ENCODE measurements at places on chromosomes 2 and 18.

GRCh38 chr2:44886414-44886813 lies 55.1 kb upstream of the SIX3 start:
- no peak for DNase-seq

DNA sequence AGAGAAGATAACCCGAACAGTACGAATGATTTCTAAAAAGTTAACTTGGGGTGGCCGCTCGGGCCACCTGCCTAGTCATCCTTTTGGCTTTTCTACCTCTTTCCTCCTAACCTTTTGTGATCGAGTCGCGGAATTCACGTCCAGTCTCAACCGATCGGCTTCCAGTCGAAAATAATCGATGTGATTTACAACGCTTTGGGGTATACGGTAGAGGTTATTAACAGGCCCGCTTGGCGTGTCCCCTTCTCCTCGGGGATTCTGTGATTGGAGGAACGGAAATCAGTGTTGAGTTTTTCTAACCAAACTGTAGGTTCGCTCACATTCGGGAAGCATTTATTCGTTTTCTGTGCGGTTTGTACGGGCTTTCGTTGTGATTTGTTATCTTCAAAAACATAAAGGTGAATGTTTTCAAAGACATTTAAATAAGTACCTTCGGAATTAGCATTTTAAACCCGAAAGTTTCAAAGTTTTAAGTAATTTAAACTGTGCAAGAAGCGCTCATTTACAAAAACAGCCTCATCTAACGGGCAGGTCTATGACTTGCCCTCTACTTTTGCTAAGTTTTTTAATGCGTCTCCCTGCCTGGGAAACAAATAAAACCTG lies 588 bp upstream of the FOXI3 start:
- peak; percentile 84 for DNase-seq

GRCh38 chr18:79489051-79489898 lies 93.5 kb downstream of the NFATC1 start:
- no peak for DNase-seq

DNA sequence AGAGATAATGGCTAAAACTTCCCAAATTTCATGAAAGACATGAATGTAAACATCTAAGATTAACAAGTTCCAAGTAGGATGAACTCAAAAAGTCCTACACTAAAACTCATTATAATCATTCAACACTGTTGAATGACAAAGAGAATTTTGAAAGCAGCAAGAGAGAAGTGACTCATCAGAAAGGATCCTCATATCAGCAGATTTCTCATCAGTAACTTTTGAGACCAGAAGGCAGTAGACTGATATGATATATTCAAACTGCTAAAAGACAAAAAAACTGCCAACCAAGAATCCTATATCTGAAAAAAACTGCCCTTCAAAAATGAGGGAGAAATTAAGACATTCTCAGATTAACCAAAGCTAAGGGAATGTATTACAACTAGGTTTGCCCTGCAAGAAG lies 130.6 kb upstream of the OTX1 start:
- DNase-seq = no peak

DNA sequence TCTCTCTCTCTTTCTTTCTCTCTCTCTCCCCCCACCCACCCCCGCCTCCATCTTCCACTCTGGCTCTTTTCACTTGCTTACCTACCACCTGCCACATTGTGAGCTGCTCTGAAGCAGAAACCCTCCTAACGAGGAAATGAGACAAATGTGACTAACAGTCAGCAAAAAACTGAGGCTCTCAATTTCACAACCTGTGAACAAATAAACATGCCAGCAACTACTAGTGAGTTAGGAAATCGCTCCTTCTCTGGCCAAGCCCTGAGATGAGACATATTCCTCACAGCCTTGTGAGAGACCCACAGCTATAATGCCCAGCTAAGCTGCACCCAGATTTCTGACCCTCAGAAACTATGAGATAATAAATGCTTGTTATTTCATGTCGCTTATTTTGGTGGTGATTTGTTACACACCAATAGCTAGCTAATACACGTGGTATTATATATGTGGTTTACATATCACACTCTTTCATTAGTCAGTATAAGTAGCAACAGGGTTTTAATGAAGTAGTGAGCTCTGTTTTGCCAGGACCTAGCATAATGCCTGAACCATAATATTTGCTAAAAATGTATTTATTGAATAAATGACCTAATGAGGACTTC lies 8.4 kb upstream of the ZNF521 start:
- no peak for DNase-seq

DNA sequence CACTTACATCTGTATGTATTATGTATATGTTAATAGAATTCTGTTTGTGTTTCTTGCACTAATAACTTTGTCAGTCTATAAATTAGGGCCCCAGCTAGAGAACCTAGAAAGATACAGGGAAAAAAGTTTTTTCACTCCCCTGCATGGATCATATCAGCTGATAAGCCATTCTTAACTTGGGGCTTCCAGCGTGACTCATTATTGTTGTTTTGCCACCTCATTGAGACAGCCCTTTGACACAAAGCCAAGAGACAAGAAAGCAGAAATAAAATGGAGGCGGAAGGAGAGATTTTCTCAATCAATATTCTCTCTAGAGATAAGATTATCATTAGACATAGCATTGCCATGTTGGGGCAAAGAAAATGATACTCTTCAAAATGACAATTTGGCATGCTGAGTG lies 93.4 kb downstream of the AKAIN1 start:
- no peak for DNase-seq

GRCh38 chr2:167575276-167575675 lies 672.1 kb downstream of the STK39 start:
- no peak for DNase-seq

GRCh38 chr2:215917953-215918620 lies 95.3 kb downstream of the MREG start:
- DNase-seq = peak; percentile 37

DNA sequence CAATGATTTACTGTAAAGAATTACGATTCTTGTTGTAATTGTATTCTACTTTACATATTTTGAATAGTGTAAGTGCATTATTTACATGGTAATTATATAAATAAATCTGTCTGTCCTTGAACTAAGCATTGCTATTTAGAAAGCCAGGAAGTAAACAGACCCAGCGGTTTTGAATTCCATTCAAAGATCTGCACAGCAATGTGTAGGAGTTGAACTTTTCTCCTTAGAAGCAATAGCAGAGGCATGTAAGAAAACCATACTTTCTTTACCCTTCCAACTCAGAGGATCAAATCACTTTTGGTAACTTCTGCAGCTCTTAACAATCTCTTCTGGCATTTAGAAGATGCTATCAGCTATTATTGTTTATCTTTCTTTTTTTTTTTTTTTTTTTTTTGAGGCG lies 109.2 kb upstream of the VRK2 start:
- no peak for DNase-seq

- peak; percentile 91 for DNase-seq
These were observed 89.4 kb downstream of the DGKD start for GRCh38 chr2:233443511-233444183.

GRCh38 chr2:96618596-96619283 lies 19.4 kb downstream of the KANSL3 start:
- DNase-seq = no peak

DNA sequence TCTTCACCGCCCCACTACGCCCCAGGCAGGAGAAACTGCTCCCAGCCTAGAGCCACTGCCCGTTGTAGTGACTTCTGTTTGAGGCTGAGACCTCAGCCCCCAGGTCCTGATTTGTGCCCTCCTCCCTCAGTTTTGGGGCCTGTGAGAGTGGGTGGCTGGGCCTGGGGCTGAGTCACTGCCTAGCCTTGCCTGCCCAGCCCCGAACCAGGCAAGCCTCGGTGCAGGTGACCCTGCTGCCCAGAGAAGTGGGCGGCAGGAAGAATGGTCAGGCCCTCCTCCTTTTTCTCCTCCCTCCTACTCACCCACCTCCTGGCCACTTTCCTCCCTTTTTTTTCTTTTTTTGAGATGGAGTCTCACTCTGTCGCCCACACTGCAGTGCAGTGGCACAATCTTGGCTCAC lies 66.6 kb downstream of the ZFP36L2 start:
- DNase-seq = no peak

- DNase-seq = no peak
These were observed 155.0 kb downstream of the PLCL1 start for GRCh38 chr2:197959383-197959782.

- peak; percentile 27 for DNase-seq
These were observed 5.1 kb upstream of the PAX8 start for GRCh38 chr2:113283704-113284284.

DNA sequence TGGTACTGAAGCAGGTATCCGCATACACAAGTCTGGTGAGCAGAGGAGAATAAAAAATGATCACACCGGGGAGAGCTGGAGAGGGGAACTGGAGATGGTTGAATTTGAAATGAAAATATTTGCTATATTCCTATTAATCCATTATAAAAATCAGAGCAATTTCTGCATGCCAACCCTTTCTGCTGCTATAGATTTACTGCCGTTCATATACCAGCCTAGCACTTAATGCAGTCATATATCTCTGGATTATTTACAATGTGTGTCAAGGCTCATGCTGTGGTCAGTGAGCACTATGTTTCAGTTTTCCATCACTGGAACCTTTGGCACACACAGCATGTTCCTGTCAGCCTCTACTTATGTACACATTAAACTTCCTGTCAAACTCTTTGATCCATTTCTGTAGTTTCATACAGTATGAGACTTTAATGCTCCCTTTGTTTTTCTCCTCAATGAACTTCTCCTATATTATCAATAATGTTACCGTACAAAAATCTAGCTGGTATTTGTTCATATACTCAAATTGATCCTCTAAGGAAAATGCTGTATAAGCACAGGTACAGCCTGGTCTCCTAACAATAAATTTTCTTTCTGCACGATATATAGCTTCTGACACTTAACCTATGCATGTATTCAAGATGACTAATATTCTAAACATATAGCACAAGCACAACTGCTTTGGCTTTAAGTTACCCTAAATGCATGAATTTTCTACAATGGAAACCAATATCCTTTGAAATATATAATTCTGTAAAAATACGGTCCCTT lies 36.7 kb downstream of the FANCL start:
- DNase-seq = no peak

GRCh38 chr2:99593692-99594427 lies 104.0 kb upstream of the REV1 start:
- peak; percentile 29 for DNase-seq

DNA sequence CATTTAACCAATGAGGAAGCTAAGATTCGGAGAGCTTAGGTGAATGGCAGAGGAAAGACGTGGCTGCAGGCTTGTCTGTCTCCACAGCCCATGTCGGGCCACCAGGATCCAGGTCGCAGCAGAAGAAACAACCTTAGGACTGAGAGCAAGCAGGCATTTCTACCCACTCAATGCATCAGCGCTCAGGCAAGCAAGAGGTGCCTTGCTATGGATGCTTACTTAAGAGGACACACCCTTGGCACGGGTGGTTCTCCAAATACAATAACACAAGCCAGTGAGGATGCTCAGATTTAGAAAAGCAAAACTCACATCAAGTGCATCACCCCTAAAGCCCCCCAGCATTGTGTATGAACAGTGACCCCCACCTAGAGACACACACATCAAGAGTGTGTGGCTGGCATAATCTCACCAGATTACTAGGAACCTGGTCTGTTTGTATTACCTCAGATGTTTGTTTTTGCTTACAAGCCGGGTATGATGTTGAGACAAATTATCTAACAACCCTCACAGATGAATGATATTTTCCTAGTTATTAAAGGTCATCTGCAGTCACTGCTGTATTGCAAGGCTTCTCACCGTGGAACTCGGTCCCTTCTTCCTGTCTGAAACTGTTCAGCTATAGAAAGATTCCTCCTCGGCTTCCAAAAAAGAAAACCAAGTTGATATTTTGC lies 34.2 kb upstream of the NPAS2 start:
- DNase-seq = no peak

- no peak for DNase-seq
These were observed 98.2 kb downstream of the EIPR1 start for GRCh38 chr2:3279236-3279960.

DNA sequence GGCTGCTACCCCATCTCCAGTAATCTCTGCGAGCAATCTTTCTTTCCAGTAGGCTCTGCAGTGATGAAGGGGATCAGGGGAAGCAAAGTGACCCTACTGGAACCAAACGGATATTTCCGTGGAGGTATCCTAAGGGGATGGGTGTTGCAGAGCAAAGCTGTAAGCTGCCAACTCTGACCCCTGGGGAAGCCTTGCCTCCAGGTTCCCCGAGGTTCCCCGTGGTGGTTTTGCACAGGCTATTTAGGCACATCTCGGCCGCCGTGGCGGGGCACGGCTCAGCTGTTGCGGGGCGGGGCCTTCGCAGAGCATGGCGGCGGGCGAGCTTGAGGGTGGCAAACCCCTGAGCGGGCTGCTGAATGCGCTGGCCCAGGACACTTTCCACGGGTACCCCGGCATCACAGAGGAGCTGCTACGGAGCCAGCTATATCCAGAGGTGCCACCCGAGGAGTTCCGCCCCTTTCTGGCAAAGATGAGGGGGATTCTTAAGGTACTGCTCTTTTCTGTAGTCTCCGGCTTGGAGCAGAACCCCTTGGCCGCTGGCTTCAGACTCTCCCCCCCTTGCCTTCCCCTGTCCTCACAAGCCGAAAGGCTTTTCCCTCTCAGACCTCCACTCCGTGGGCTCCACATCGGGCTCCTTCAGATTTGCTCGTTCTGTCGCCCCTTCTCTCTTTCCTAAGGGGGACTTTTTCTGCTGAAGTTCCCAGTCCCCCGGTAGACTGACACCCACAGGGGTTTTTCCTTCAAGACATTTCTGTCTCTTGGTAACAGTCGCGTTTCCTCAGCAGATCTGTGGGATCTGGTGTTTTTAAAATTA lies at the start of gene COMMD1:
Gene COMMD1 (plus strand): TSS at position 303 of the 814 bp plus-strand sequence. CDS start 5 bp downstream, at position 308.
- peak; percentile 87 for DNase-seq

GRCh38 chr2:160574468-160575140 lies 81.0 kb upstream of the RBMS1 start:
- DNase-seq = no peak

GRCh38 chr2:132871831-132872230 lies 201.8 kb upstream of the LYPD1 start:
- no peak for DNase-seq

DNA sequence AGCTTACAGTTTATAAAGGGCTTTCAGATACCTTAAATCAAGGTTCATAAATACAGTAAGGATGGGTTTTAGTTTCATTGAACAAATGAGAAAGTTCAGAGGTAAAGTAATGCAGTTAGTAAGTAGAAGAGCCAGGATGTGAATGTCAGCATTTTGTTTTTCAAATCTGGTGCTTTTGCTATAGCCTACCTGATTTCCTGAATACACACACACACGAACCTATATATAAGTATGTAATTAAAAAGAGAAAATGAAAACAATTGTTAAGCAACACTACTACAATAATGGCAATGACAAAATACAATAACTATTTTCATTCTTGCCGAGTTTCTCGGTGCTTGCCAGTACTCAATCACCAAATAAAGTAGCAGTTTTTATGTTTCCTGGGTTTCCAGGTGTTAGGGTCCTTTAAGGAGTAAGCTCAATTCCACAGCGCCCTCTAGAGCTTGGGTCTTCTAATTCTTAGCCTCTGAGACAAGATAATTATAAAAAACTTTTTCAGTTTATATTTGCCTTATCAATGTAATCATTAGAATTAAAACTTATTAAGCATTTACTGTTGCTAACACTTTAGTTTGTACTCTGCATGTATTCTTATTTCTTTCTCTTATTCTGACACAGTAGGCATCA lies 512.9 kb upstream of the ACVR2A start:
- DNase-seq = no peak

- no peak for DNase-seq
These were observed 32.8 kb upstream of the ACKR3 start for GRCh38 chr2:236536727-236537398.

Data from eye (tissue), 1 donor.